ENCODE measurements at places on chromosomes 2 and 18.

DNA sequence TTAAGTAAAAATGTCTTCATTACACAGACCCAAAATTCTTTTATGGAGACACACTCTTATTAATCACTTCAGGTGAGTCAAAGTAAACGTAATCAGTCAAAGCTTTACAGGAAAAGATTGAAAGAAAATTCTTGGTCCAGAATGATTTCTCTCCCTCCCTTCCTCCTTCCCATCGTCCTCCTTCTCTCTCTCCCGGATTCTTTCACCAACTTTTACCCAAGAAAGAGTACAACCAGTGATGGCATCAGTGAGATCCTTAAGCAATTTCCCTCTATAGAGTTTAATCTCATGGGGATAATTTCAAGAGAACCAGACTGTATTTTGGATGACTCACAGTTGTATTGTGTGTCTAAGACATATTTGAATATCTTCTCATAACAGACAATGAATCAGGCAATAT lies 258.1 kb downstream of the ALK start:
- no peak for DNase-seq

DNA sequence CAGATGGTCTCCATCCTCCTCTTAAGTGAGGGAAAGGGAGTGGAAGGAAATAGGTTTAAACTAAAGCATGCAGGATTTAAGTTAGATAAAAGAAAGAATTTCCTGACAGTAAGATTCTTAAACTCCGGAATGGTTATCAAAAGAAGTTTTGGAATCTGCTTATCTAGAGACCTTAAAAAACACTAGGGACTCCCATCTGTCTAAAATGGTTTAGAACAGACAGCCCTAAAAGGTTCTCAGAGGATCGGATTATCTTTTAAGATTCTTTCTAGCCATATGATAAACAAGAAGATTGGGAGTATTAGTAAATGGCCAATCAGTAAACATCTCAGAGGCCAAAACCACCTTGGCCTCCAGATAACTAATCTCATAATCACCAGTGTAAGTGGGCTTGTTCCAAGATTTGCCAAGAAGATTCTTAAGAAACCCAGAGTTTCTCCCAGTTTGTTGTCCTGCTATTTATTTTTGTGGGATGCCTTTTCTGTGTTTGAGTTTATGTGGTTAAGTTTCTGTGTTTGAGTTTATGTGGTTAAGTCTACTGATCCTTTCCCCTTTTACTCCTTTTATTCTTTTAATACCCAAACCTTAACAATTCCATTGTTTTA lies 314.9 kb upstream of the NRP2 start:
- no peak for DNase-seq

GRCh38 chr2:142874293-142874814 lies 3.1 kb upstream of the KYNU start:
- DNase-seq = no peak

DNA sequence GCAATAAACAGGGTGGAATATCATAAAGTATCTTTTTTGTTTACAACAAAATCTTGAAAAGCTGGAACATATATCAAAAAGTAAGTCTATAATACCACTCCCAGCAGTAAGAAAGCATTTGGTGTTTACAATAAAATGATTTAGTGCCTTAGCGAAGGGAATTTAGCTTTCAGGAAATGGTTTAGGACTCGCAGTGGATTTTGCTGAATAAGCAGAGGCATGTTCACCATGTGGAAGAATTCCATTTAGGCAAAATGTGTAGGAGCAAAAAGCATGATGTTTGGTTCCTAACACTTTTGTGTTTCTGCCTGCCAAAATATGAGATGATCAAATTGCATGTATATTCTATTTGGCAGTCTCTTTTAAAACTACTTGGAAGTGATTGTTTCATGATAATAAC lies 163.6 kb downstream of the AGPS start:
- DNase-seq = no peak

- DNase-seq = no peak
Observed at GRCh38 chr2:225319872-225320271, 79.6 kb upstream of the NYAP2 start.
